ENCODE measurements at places on chromosomes 5 and 9.

DNA sequence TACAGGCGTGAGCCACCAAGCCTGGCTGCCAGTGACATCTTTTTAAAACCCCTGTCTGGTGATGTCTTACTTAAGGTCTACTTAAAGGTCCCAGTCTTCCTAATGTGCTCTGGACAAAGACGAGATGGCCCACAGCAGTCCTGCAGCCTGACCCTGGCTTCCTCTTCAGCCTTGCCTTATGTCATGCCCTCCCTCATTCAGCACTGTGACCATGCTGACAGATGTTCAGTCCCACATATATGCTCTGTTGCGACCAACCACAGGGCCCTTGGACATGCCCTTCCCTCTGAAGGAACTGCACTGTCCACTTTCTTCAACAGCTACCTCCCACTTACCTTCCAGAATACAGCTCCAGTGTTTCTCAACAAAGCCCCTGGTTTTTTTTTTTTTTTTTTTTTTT, 172.8 kb upstream of the PANK3 start:
- no peak for DNase-seq

DNA sequence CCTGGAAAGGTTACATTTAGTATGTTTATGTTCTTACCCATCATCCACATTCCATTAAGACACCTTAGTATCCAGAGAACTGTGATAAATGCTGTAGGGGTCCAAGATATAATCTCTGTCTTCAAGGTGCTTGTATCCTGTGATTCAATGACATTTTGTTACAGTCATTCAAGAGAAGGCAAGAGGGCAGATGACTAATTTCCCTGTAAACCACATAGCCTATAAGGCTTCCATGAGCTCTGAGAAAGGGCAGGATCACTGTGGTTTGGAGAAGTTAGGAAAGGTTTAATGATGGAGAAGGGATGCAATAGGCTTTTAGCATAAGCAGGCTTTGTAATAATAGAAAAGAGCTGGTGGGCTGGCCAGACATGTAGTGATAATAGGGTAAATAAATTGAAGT, 40.0 kb downstream of the PAPPA start:
- no peak for DNase-seq

DNA sequence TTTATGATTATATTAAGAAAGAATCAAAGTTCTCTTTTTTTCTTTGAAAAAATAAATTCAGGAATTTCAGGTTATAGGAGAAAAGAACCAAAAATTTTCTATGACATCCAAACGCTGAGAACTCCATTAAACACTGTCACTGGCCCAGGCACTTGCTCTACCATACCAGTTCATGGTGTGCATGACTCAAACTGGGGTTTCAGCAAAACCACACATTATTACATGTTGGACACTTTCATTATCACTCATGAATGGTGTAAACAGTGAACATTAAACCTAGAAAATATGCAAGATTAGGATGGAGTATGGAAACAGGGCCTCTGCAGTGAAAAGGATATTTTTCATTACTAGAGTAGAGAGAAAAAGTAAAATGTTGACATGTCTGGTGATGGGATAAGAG, 369.9 kb upstream of the FAM174A start:
- no peak for DNase-seq

DNA sequence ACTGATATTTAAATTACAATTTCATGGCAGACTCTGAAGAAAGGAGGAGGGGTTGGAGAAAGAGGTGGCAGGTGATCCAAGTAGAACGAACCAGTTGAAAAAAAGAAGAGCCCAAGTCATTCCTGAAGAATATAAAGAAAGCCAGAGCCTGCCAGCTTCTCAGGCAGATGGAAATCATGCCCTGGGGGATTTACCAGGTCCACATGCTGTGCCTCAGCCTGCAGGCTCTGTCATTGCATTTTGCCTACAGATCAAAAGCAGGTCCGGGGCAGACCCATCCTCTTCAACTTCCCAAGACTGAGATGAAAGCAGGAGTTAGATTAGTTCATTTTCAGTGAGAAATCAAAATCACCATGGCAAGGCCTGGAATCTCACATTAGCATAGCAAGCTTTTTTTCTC, 48.5 kb downstream of the GDNF start:
- no peak for DNase-seq

DNA sequence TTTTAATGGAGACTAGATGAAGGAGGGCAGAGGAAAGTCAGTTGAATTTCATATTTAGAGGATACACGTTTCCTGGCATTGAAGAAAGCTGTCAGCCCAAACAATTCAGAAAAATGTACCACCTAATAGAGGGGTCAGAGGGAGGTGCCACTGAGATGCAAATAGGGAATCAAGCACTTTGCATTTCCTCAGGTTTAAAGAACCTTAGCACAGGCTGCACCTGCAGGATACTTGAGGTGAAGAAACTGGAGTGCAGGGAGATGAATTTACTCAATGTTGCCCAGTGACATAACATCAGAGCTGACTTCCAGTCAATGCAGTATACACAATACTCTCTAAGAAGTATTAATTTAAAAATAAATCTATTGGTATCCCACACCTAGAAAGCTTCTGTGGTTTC, 67.0 kb upstream of the MAST4 start:
- DNase-seq = no peak

DNA sequence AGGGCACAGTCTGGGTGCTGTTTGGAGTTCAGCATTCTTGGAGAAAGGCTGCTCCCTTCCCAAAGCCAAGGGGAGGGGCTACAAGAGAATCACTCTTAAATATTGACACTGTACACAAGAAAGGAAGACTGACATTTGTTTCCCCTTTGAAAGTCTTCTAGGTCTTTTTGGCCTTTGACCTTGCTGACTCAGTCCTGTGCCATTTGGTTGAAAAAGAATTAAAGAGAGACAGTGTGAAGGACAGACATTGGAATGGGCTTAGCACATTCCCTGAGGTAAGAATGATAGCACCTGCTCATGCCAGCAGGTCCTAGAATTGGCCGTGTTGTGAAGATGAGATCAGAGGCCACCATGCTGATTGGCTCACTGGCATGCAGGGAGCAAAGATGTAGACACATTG, 271.4 kb upstream of the ZNF608 start:
- DNase-seq = no peak

- DNase-seq = no peak
These were observed 26.1 kb downstream of the NR5A1 start for GRCh38 chr9:124481115-124481514.

GRCh38 chr9:109346904-109347303, 26.0 kb upstream of the EPB41L4B start:
- no peak for DNase-seq

- DNase-seq = no peak
These were observed 9.6 kb upstream of the NME5 start for GRCh38 chr5:138148811-138149210.

GRCh38 chr5:120452471-120452870, 11.6 kb upstream of the PRR16 start:
- no peak for DNase-seq

DNA sequence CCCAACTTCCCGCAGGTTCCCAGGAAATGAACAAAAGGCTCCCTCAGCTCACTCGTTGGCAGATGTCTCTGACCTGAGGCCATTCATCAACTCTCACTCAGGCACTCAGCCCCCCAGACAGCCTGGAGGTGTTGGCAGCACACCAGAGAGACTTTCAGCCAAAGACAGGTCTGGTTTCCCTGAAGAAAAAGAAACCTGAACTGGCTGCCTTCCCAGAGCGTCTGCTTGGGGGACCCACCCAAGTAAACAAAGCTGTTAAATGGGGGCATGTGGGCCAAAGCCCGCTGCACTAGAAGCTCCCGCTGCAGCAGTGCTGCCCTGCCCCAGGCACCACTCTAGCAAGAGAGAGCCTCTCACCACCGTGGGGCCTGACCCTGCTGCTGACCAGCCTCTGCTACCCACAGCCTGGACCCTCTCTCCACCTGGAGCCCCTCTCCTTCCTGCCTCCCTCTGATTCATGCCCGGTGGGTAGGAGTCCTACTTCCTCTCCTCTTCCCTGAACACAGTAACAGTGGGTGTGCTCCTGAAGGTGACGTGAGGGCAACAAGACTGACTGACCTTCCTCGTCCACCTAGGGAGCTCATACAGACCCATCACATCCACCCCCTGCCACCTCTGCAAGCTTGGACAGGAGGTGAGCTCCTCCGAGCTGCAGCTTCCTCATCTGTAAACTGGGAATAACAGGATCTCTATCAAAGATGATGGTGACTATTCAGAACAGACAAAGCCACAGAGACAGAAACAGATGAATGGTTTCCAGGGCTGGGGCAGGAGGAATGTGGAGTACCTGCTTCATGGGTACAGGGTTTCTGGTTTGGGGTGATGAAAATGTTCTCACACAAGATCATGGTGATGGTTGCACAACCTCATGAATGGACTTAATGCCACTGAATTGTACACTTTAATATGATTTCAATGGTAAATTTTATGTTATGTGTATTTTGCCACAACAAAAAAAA, 31.0 kb upstream of the GABRP start:
- DNase-seq = no peak

DNA sequence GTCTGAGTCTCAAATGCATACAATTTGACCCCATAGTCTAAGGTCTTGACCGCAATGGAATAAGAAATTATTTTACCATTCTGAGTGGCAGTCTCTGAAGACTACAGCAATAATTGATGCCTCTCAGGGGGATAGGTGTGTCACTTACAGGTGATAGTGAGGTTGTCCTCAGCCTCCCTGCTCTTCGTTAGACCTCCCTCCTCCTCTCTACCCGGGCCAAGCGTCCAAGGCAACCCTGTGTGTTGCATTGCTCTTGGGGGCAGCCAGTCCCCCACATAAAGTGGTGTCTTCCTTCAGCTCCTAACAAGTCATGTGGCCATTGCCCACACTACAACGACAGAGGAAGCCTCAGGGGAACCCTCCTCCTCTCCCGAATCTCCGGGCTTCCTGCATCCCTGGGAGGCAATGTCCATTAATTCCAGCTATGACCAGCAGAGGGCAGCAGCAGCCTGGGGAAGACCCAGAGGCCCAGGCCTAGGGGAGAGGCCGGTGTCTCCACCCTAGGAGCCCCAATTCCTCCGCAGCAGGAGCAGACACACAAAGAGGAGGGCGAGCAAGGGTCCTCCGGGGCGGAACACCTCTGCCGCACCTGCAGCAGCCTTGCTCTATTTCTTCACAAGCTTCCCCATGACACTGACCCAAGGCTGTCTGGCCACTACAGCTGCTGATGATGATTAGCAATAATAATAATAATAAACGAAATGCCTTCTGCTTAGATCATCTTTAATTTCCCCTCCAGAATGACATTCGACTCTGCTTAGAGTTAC, 134.8 kb downstream of the KCNIP1 start:
- DNase-seq = no peak

DNA sequence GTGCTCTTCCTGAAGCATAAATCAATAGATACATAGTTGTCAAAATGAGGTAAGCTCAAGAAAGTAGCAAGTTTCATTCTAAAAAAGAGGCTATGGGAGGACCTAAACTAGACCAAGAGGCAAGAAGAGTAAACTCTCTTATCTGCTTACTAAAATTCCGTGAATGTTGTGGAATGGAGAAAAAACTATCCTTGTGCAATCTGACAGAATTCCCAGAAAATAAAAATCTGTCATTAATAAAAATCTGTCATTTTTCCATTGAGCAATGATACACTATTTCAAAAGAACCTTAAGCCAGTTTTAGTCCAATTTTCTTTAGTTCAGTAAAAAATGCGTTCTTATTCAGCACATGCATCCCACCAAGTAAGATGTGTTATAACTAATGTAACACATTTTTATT, 15.9 kb upstream of the FANCC start:
- no peak for DNase-seq

GRCh38 chr5:149265597-149265996, 6.1 kb upstream of the AFAP1L1 start:
- DNase-seq = no peak

DNA sequence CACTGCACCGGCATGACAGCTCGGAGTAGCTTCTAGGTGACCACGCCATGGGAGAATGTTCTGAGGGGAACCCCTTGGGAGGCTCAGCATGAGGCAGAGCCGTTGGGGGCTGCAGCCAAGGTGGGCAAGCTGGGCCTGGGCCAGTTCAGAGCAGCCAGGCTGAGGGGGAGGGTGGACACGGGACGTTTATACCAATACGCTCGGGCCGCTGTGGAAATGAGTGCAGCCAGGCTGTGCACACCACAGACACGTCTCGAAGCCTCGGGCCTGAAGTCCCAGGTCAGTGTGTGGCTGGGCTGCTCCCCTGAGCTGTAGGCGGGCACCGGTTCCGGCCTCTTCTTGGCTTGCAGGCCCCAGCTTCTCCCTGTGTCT, 28.9 kb upstream of the SLC12A7 start:
- no peak for DNase-seq

DNA sequence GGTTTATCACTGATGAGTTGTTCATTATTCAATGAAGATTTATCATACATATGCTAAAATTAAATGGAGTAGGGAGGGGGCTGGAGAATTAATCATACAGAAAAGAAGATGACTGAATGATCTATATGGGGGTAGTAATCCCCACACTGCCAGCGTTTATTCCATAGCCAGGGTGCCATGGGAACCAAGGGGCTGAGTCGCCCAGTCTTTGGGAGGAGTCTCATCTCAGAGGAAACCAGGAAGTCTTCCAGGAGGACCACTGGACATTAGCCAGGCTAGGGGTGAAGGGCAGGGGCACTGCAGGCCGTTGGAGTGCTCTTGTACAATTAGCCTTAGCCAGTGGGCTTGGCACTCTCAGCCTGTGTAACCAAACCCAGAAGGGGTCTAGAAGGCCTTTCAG, 226.5 kb downstream of the ARL15 start:
- no peak for DNase-seq

GRCh38 chr5:127419683-127420257, 97.7 kb upstream of the PRRC1 start:
- no peak for DNase-seq

- DNase-seq = no peak
These were observed 174.0 kb downstream of the MAPKAP1 start for GRCh38 chr9:125532812-125533594.

GRCh38 chr5:120527251-120527650, 63.2 kb downstream of the PRR16 start:
- DNase-seq = no peak

GRCh38 chr9:35308316-35308715, 146.5 kb downstream of the UNC13B start:
- no peak for DNase-seq

- DNase-seq = no peak
These were observed 98.3 kb downstream of the UGCG start for GRCh38 chr9:111994831-111995458.

GRCh38 chr5:143695244-143695864, 116.6 kb upstream of the HMHB1 start:
- no peak for DNase-seq

- no peak for DNase-seq
These were observed 33.0 kb upstream of the RASGRF2 start for GRCh38 chr5:80926979-80927656.

GRCh38 chr5:96808868-96809558, 1.3 kb upstream of the ERAP1 start:
- DNase-seq = no peak

GRCh38 chr5:73612799-73613198, 13.2 kb upstream of the ARHGEF28 start:
- no peak for DNase-seq

- DNase-seq = no peak
These were observed 975 bp downstream of the OCLN start for GRCh38 chr5:69493396-69494133.
